Stimulated activated CD4-positive, alpha-beta T cell treated with anti-CD3 and anti-CD28 coated beads, TNF-alpha, amount 100 ng/mL, for 1 hour (primary cell): ENCODE measurements at places on chromosomes 1 and 21.

DNA sequence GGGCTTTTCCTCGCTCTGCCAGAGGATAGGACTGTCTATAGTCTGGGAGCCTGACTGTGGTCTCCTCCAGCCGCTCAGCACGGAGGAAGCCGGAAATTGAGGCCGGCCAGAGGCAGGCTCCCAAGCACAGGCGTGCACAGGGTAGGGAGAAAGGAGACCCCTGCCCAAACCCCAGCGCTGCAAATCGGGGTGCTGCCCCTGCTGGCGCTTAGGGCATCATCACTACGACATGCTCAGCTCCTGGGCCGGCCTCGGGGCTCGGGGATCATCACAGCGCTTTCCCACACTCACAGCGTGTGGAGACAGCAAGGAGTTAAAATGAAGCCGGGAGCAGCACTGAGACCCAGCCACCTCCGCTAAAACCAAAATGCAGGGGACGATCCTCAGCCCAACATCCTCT is 62.8 kb upstream of the ARHGEF16 start:
- DNase-seq, result no peak

DNA sequence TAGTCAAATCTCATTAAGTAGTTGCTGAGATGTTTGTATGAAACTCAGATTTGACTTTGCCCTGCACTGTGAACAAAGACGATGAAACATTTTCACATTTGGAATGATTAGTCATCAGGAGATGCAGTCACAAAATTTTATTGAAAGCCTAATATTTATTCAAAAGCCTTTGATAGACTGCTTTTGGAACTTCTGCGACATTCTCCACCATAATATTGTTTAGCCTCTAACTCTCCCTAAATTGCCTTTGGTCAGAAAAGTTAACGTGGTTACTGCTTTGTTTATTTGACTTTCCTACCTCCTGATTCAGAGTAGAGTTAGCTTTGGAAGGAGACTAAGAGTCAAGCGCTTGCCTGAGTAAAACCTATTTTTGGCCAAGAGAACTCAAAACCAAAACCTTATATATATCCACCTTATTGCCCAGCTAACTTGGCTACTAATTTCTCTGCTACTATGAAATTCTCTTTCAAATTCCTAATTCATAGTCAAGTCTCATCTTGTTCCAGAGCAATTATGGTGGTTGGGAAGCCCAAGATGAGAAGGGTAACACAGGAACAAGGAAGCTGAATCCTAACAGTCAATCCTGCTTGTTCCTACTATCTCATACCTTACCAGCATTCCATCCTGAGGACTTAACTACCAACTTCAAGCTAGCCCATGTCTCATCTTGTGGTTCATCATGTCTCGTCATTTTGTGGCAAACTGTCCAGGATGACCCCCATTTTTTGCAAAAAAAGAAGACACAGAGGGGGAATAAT is 429.6 kb downstream of the USP25 start:
- DNase-seq, result no peak

DNA sequence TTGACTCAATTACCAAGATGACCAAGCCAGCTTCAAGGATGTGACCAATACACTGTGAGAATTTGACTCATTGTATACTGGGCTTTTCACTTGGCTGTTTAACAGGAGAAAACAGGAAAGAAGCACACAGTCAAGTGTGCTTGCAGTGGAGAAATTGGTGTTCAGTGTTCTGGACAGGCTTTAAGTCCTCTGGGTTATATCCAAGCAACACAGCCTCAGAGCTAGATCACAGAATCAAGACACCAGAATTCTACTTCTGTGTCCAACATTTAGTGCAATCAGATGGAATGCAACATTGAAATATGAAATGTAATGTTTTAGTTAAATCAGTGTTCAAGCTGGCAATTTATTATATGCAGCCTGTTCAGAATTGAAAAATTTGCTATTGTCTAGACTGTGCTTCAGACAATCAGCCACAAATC is 694.4 kb downstream of the LTN1 start:
- DNase-seq, result no peak

DNA sequence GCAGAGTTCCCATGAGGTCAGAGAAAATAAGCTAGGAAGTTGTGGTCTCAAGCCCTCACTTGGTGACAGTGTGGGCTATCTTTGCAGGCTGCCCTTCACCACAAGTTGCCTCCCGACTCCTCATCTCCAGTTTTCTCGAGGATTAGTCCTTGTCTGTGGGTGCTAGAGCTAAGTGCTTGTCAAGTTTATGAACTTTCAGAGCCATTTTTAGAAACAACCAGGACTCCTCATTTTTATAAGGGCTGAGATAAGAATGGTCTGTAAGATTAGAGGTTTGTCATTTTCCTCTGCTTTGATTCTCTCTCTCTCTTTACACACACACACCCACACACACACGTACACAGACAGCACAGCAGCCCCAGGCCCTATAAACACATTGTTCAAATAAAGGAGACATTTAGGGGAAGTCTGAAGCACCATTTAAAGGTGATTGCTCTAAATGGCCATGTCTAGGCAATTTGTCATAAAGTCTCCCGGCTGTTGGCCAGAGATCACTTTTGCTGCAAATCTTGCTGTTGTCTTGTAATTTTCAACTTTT is 127.2 kb downstream of the LACTBL1 start:
- DNase-seq, result no peak

DNA sequence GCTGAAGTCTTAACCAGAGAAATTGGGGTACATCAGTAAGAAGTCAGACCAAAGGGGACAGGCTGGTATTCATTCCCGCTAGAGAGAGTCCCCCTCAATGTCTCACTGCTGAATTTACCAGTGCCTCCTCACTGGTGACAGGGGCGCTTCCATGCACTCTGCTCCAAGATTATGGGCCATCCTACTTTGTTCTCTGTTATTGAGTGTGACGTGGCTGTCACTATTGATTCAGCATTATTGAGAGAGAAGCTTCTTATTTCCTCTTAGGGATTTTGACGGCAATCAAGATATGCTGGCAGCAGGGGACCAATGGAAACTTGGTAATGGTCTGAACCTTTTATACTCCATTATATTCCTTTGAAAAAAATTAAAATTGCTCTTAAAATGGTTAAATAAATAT is 118.6 kb downstream of the SYF2 start:
- no peak for DNase-seq

DNA sequence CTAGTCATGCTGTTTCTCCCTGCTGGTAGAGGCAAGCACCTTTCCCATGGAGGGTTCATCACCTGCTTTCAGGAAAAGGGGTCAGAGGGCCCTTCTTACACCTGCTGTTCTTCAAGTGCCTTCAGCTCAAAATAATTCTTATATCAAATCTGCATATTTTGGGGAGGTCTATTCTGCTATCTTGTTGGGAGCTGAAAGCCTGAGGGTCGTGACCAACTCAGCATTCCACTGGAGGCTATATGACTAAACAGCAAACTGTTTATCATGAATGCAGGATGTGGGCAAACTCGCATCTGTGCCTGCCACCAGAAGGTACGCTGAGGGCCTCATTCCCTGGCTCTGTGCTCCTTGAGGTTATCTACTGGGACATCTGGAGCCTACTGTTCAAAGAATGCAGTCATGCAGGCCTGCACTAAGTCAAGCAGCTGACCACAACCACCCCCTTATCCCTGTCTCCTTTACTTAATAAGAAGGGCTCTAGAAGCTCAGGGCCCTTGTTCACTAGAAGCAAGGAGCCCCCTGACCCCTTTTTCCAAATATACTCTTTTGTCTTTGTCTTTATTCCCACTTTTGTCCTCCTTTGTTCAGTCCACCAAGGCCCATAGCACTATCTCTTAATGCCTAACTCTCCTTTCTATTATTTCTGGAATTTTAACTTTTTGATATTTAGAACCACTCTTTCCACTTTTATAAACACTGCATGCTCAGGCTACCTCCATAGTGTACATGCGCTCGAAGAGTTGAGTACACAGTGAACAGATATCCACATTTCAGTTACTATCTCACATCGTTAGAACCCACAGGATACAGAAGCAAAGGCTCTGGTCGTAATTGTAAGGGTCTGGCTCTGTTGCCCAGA is 4.5 kb upstream of the TRIM17 start:
- no peak for DNase-seq

GRCh38 chr1:11735854-11736745 is at the start of gene AGTRAP:
AGTRAP (plus strand) TSS chr1:11736136; CDS start chr1:11736209, 73 bp downstream.
- peak; percentile 74 for DNase-seq

DNA sequence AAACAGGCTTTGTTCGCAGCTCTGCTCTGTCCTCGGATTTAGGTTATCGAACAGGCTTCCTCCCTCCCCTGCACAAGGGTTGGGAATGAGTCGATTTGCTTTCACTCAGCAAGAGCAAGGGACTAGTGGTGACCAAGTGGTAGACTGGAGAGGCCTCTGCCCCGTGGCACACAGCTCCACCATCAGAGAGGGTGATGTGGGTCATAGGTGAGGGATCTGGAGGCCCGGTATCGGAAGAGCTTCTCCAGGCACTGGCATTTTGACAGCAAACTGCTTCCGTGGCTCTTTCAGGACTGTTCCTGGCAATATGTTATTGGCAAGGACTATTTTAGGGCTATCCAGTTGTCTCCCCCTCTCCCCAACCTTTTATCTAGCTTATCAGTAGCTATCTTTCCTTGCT is 3.1 kb upstream of the ELF3 start:
- DNase-seq, result no peak

DNA sequence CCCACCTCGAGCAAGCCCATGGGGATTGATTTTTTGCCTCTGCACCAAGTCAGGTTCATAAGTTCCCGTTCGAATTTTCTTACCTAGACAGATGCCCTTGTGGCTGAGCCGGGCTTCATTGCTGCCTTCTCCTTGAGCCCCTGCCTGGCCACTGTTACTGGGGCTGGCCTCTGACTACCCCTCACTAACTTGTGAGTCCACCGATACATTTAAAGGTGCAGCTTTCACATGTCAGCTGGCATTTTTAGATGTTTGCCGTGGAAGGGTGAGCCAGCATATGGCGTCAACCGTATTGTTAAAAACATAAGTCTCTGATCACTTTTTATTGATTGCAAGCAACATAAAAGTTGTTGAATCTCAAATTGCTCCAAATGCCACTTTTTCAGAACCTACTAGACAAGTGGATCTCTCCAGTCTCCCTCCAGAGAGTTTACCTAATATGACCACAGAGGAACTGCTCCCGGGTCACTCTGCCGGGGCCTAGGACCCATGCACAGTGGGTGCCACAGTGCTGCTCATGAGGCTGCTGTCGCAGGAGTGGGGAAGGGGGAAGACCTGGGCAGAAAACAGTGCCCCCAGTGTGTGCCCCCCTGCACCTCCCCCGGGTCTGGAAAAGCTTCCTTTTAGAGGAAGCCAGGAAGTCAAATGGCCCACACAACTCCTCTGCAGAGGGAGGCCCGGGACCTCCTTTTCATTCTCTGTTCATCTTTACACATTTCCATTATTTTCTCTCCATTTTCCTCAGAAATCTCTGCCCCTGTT is 18.8 kb downstream of the MX1 start:
- DNase-seq, result no peak

DNA sequence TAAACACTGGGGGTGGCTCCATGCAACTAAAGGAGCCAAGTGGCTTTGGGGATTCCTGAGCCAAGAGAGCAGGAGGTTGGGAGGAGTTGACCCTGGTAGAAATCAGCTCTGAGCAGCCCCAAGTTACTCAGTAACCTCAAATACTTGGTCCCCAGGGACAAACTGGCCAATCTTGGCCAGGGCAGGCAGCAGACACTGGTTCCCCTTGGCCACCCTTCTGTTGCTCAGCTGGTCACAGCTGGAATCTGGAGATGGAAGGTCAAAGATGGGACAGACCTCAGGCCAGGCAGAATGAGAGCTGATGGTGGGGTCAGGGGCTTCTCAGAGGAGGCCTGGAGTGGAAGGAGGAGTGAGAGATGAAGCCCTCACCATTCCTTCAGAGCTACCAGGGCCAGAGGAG is 3.3 kb upstream of the RHBG start:
- DNase-seq, result no peak

DNA sequence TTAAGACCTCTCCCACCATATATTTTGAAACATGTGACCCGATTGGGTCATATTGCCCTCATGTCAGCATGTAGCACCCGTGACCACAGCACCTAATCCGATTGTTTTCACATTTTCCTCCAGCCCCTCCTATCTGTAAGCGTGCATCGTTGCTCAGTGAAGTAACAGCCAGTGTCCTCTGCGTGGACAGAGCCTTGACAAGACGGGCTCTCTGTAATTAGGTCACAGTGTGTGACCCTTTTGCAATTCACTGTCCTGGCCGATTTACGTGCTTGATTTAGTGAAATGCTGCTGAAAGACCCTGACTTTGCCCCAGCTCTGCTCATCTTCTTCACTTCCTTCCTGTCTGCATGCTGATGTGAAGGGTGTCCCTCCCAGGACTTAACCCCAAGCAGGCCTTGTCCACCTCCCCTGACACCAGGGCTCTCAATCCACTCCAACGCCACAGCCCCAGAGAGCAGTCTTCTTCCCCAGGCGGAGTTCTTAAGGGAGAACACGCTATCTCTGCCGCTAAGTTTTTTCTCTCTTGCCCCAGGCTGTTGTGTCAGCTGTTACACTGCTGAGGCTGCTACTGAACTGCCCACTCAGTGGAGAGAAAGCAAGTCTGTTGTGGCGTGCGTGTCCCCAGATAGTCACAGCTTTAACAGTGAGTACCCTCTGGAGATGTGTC is 19.4 kb downstream of the URB2 start:
- DNase-seq, result no peak

- no peak for DNase-seq
Measured at GRCh38 chr1:219144658-219145315, 28.9 kb upstream of the LYPLAL1 start.

DNA sequence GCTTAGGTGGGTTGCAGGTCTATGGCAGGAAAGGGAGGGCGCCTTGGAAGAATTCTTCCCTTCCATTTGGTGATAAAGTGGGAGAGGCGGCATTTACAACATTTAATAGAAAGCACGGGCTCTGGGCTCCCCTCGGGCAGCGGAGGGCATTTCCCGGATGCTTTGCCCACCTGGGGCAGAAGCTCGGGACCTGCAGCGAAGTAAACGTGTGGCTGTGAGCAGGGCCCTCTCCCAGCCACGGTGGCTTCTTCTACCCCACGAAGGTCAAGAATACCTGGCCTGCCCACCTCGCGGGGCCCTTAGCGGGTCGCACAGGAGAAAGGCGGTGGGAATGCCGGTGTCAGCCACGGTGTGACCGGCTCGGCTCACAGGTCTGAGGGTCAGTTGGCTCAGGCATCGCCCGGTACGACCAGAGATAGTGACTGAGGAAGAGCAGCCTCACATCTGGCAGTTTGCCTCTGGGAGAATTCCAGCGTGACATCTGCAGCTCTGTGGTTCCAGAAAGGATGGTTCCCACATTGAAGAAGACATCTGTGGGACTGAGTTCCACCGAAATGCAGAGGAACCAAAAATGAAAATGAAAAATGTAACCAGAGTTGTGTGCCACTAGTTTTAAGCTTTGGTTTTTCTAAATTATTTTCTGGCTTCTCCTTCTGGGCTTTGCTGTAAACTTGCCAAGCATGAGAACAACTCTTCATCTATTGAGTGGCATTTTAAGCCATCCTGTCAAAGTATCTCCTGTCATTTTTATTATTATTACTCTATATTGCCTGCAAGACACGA is 720 bp upstream of the F3 start:
- DNase-seq, result no peak

GRCh38 chr1:247385283-247385682 is 30.7 kb upstream of the NLRP3 start:
- DNase-seq, result no peak

- DNase-seq, result no peak
Measured at GRCh38 chr1:60890664-60891063, 191.7 kb upstream of the NFIA start.
